Activated naive CD8-positive, alpha-beta T cell treated with anti-CD3 and anti-CD28 coated beads for 36 hours (primary cell): ENCODE measurements at places on chromosomes 7 and 10. TPM values are rescaled to one million over a fixed set of nuclear protein-coding genes. Genes with fewer than 3 reads are reported as not detected.

- peak overlapping the region; percentile 96 for H3K27ac ChIP-seq
- peak overlapping the region; percentile 63 for H3K4me3 ChIP-seq
- no peak for DNase-seq
- no peaks in the 10 kb centered on the region for H3K27me3 ChIP-seq
Observed at GRCh38 chr7:50396856-50397255, 53.3 kb downstream of the FIGNL1 start.

GRCh38 chr10:44865289-44865671 is 45.9 kb upstream of the TMEM72 start:
- H3K4me3 ChIP-seq = peak overlapping the region; percentile 86
- H3K4me1 ChIP-seq = peaks cover 16% of the 10 kb centered on the region
- H3K27me3 ChIP-seq = peaks cover 51% of the 10 kb centered on the region
- no peak overlapping the region for H3K27ac ChIP-seq

DNA sequence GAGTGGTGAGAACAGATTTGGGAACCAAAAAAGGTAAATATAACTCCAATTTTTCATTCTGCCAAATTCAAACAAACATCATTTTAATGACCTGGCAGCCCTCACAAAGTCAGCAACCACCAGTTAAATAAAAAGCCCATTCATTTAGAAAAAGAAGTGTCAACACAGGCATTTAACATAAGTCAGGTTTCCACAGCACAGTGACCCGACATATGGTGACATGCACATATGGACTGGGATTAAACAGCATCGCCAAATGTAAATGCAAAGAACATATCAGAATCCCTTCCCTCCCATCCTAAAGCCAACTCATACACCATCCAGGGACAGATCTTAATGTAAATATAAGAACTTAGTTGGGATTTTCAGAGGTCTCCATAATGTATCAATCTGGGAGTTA is 293.2 kb downstream of the FGFR2 start:
- H3K4me3 ChIP-seq = no peak overlapping the region
- no peaks in the 10 kb centered on the region for H3K4me1 ChIP-seq
- DNase-seq = no peak
- no peaks in the 10 kb centered on the region for H3K36me3 ChIP-seq
- no peak overlapping the region for H3K27ac ChIP-seq

- no peak overlapping the region for H3K27ac ChIP-seq
- peaks cover 12% of the 10 kb centered on the region for H3K4me1 ChIP-seq
- DNase-seq = no peak
- no peaks in the 10 kb centered on the region for H3K27me3 ChIP-seq
- H3K36me3 ChIP-seq = no peaks in the 10 kb centered on the region
Observed at GRCh38 chr10:71666639-71667386, 52.8 kb downstream of the C10orf105 start.

Gene HILPDA
- total RNA-seq = 72.8 TPM

Gene SFRP4
- not detected for total RNA-seq

DNA sequence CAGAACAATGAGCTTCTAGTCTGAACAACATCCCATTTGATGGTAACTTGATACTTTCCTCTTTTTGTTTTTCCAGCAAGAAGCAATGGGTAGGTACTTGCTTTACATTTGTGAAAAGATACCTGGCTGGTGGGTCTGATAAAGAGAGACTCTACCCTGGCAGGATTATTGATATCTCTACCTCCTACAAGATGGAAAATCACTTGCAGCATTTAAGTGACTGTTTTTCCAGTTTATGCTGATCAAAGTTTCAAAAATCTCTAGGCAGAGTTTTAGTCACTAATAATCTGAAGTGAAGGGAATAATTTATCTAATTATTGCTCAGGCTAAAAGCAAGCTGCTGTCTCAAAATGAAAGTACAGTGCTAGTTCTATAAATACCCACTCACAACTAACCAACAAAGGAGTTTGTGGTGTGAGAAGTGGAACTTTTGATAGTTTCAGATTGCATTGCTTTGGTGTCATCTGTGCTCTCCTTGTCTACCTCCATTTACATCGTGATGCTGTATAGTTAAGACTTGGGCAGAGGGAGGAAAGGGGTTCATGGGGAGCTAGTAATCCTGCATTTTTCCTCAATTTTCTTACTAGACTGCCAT is 86.0 kb upstream of the ANKRD1 start:
- H3K4me3 ChIP-seq = peak overlapping the region; percentile 23
- peaks cover 6% of the 10 kb centered on the region for H3K36me3 ChIP-seq
- no peaks in the 10 kb centered on the region for H3K27me3 ChIP-seq
- DNase-seq = peak; percentile 11
- H3K4me1 ChIP-seq = peaks cover 42% of the 10 kb centered on the region
- H3K27ac ChIP-seq = peak overlapping the region; percentile 80

DNA sequence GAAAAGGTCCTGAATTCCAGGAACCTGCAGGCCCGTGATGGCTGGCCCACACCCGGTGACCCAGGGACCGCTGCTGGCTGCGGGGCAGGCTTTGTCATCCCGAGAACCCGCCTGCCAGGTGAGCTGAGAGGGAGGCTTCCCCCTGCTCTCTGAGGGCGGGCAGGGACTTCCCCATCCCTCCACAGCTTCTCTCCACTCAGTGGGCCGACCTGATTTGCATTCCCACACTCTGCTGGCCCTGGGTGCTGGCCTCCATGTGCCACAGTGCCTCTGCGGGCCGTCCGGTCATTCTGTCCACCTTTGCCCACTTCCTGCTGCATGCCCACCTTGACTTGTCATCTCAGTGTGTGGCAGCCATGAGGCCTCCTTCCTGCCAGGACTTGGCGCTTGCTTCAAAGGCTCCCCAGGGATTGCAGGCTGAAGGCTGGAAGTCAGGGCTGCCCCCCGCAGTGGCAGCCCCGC is 35.3 kb downstream of the PALD1 start:
- no peaks in the 10 kb centered on the region for H3K27me3 ChIP-seq
- no peaks in the 10 kb centered on the region for H3K36me3 ChIP-seq
- H3K4me1 ChIP-seq = peaks cover 6% of the 10 kb centered on the region

GRCh38 chr7:15011289-15011688 is 108.7 kb upstream of the DGKB start:
- H3K27ac ChIP-seq = no peak overlapping the region
- H3K27me3 ChIP-seq = no peaks in the 10 kb centered on the region
- no peak for DNase-seq
- no peaks in the 10 kb centered on the region for H3K4me1 ChIP-seq
- H3K4me3 ChIP-seq = no peak overlapping the region
- no peaks in the 10 kb centered on the region for H3K36me3 ChIP-seq

GRCh38 chr7:19665399-19666008 is 43.3 kb downstream of the POLR1F start:
- H3K4me1 ChIP-seq = peaks cover 3% of the 10 kb centered on the region
- no peaks in the 10 kb centered on the region for H3K36me3 ChIP-seq
- no peak overlapping the region for H3K4me3 ChIP-seq
- H3K27me3 ChIP-seq = peaks cover under 1% of the 10 kb centered on the region

Gene OIT3
- not detected for total RNA-seq

- H3K4me3 ChIP-seq = no peak overlapping the region
- no peak overlapping the region for H3K27ac ChIP-seq
- H3K27me3 ChIP-seq = no peaks in the 10 kb centered on the region
- H3K36me3 ChIP-seq = no peaks in the 10 kb centered on the region
- DNase-seq = no peak
- no peaks in the 10 kb centered on the region for H3K4me1 ChIP-seq
Observed at GRCh38 chr10:126301701-126302475, 86.4 kb downstream of the ADAM12 start.

GRCh38 chr7:38281266-38281665 is 7.8 kb upstream of the TARP start:
- DNase-seq = no peak
- no peaks in the 10 kb centered on the region for H3K36me3 ChIP-seq
- no peaks in the 10 kb centered on the region for H3K4me1 ChIP-seq
- H3K27me3 ChIP-seq = no peaks in the 10 kb centered on the region
- no peak overlapping the region for H3K27ac ChIP-seq
- no peak overlapping the region for H3K4me3 ChIP-seq
